ENCODE measurements at places on chromosomes 3 and 15. TPM values are rescaled to one million over a fixed set of nuclear protein-coding genes. Genes with fewer than 3 reads are reported as not detected.

GRCh38 chr3:99708207-99708745 is 69.9 kb downstream of the COL8A1 start:
- DNase-seq = no peak

DNA sequence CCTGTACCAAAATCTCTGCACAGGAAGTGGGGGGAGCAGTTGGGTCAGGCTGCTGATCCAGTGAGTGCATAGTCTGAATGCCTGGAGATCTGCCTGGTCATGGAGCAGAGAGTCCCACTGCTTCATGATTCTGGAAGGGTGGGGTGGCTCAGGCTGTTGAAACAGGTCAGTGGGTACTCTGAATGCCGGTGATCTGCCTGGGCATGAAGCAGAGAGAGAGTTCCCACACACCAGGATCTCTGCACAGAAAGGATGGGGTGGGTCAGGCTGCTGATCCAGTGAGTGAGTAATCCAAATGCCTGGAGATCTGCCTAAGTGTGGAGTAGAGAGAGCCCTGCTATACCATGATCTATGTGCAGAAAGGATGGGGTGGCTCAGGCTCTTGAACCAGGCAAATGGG is 16.1 kb upstream of the GCSAM start:
- DNase-seq = no peak

GRCh38 chr15:88002706-88003105 is 253.8 kb downstream of the NTRK3 start:
- no peak for DNase-seq

DNA sequence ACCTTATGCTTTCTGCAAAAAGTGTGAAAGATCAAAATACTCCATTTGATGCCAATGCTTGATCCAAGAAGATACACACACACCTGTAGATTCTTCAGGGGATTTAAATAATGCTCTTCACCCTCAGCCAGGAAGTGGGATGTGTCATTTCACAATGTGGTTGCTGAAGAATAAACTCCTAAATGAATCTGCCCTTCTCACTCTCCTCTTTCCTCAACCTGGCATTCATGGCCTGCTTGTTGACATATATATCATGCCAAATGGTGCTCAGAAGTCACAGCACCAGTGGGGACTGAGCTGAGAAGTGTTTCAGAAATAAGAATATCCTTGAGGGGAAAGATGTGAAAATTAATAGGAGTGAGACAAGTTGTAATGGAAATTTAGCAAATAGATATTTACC is 146.6 kb upstream of the ARHGEF26 start:
- no peak for DNase-seq

- no peak for DNase-seq
Observed at GRCh38 chr3:161067335-161067734, 37.8 kb downstream of the B3GALNT1 start.

DNA sequence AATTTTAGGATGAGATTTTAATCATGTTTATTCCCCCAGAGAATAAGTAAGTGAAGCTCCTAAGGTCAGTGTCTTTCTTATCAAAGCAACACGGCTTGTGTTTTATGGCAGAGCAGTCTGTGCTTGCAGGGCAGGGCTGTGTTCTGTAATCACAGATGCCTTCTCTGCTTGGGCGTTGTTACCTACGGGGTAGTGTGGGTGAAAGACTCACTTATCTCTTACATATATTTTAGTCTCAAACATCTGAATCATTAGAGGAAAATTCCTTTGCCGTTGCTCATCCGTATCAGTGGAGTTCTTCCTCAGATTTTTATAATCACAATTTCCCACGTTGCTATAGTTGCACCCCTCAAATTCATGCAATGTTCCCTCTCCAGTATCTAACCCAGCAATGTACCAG is 271.7 kb upstream of the MEIS2 start:
- no peak for DNase-seq

DNA sequence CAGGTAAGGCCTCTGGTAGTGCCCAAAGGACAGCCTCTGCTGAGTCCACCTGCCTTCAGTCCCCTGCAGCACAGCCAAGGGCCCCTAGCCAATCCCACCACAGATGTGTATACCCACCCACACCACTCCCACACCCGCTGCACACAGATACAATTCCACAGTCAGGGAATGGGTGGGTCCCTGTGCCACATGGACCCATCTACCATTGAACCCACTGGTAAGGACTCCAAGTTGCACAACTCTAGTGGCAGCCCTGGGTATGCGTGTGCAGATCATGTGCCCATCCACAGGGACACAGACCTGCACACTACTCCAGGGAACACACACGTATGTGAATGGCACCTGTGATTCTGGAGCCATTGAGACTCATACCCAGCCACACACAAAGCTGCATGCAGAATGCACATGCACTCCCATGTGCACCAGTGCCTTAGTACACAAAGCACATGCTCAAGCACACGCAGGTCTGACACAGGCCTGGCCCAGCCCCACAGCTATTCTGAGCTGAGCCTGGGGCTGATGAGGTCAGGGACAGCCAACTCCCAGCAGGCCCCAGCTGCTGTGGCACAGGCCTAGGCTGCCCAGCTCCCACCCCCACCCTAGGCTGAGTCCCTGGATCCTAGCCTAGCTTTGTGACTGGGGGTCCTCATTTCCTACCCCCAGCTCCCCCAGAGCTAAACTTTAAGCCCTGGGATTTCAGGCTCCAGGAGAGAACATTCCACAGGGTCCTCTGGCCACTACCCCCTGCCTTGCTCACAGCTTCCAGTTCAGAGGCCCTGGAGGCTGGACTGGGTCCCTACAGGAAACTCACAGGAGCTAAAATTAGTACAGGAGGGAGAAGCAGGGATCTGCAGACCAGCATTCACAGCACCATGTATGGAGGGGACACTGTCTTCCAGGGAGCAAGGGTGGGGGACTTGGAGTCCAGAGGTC is 2.7 kb upstream of the ALS2CL start:
- DNase-seq = peak; percentile 60

- peak; percentile 22 for DNase-seq
Observed at GRCh38 chr15:78791357-78791756, 19.9 kb downstream of the ADAMTS7 start.

DNA sequence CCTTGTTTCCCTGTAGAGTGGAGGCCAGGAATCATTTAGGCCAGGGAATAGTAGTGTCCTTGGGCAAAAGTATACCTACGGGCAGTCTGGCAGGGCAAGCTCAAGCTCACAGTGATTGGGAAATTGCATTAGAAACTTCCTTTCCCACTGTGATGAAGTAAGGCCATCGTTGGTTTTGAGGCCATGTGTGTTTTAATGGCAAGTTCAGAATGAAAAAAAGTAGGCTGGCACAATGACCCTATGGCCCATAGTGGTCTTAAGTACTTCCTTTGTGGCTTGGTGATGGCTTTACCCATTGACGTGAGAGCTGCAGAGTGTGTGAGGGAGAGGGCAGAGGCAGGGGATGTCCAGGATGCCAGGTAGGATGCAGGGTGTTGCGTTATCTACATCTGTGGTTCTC is 28.8 kb downstream of the LIMD1 start:
- no peak for DNase-seq

DNA sequence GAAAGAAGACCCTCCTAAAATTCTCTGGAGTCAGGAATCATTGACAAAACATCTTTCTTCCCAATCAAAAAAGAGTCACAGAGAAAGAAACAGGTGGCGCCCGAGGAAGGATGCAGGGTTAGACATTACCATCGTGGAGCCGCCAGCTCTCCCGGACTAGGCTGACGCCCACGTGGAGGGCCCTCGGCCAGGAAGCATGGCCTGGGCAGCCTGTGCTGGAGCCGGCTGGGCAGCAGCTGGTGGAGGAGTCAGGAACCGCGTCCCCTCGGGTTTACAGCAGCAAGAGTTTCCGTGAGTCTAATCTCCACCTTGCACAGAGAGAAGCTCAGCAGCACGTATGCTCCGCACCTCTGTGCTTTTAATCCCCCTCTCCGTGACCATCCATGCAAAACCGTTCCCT is 533.7 kb upstream of the ATP11B start:
- peak; percentile 60 for DNase-seq

DNA sequence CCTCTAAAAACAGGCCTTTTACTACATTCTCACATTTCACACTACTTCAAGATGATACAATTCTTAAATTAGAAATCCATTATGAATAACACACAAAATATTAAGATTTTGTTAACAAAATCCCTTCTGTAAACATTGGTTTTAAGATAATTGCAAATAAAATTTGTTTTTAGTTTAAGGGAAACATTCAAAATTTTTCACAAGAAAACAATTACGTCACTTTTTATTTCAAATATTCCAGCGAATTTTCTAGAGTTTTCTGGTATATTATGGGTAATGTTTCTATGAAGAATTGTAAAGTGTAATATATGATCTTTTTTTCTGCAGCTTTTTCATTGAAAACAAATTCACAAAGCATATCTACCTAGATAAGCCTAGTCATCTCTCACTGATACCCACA is 5.9 kb downstream of the ARPP21 start:
- DNase-seq = no peak

GRCh38 chr3:58559586-58559985 is 17.6 kb downstream of the FAM107A start:
- DNase-seq = no peak

- DNase-seq = no peak
Observed at GRCh38 chr3:28301688-28302087, 46.8 kb upstream of the ZCWPW2 start.

- DNase-seq = no peak
Observed at GRCh38 chr3:89049119-89049518, 58.3 kb upstream of the EPHA3 start.

GRCh38 chr15:100215031-100215842 is 126.5 kb downstream of the ADAMTS17 start:
- DNase-seq = no peak

DNA sequence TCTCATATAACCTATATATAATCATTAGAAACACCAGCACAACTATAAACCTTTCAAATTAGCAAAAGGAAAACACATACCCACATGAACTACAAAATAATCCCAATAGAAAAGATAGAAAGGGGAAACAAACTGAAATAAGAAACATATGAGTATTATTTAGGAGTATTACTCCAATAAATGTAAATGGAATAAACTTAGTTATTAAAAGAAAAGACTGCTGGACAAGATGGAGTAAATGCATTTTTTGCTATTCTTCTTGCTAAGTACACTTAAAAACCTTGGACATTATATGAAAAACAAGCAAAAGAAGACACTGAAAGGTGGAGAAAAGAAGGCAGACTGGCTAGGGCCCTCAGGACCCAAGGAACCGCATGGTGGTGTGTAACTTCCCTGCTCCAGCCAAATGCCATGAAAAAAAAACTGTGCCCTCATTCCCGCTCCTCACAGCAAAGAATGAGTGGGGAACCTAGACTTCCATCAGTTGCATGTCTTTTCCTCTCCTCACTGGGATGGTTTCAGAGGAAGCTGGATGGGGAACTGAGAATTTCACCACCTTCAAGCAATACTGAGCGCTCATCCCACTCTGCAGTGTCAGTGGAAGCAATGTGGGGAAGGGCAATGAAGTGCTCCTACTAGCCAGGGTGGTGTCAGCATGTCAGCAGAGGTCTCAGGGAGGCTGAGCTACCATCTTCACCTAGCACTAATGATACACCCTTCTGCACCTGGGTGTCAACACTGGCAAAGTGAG is 43.7 kb upstream of the ADAMTS17 start:
- DNase-seq = no peak

DNA sequence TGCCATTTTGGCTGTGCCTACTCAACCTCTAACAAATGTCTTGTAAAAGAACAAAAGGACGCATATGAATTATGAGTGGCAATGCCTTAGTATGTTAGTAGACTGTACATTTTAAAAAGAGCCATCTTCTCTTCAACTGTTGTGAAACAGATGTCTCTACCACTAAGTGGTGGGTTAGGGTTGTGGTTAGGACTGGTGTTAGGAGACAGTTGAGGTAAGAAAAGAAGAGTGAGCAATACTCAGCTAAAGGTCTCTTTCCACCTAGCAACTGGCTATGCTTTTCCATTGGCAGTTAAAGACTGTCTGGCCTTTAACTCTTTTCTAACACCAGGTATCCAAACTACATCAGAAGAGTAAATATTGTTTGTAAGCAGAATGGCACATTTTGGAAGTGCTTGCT is 221.7 kb upstream of the TBC1D5 start:
- no peak for DNase-seq

- no peak for DNase-seq
Observed at GRCh38 chr3:197561926-197562325, 6.2 kb upstream of the BDH1 start.

GRCh38 chr3:111307676-111308075 is 234.3 kb upstream of the CD96 start:
- DNase-seq = no peak

DNA sequence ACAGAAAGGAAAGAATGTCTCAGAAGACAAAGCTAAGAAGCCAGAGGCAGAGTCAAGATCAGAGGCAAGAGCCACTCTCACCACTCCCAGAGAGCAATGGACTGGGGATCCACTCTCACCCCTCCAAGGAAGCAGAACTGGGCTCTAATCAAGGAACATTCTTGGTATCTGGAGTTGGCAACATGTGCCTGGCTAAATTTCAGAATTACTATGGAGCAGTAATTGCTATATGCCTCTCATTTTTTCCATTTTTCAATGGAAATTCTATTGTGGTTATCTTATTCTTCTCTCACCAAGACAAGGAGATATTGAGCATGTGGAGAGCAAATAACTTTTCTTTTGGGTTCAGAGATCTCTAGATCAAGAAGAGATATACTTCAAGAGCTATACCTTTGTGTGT is 22.1 kb downstream of the MASP1 start:
- DNase-seq = no peak

- no peak for DNase-seq
Observed at GRCh38 chr3:135449046-135449445, 516.5 kb upstream of the PPP2R3A start.

GRCh38 chr15:45795440-45796069 is 160.7 kb downstream of the SQOR start:
- no peak for DNase-seq

DNA sequence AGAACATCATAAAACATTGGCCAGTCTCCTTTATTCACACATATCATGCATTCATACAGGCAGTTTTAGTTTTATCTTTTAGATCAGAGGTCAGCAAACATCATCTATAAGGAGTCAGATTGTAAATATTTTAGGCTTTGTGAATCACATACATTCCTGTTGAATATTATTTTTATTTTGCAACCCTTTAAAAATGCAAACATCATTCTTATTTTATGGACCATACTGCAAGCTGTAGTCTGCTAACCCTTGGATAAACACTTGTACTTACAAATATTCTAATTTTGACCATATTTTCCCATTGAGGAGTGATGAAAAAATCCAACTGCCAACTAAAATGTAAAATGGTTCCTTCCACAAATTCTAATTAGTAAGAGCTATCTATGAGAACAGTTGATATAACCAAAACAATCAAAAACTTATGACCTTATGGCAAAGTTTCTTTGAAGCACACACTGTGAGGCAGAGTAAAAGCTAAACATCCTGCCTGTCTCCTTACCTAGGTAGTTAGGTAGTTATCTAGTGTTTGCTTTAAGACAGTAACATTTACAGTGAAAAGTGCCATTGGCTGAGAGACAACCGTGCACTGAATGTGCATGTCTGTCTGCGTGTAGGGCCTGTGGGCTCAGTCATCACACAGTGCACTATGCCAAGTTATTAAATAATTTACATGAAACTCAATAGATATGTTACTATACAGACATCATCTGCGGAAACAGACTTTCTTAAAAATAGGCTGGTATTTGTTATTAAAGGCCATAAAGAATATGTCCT is 57.7 kb downstream of the PIK3R4 start:
- DNase-seq = no peak

Gene SST
- total RNA-seq = not detected

Gene KBTBD13
- 3.2 TPM for total RNA-seq

Gene MLF1
- 355 TPM for total RNA-seq

Gene STAB1
- 108 TPM for total RNA-seq

Gene DTX3L
- total RNA-seq = 24.1 TPM

Gene TEX264
- 40.2 TPM for total RNA-seq

Gene KCNMB2
- 5.1 TPM for total RNA-seq

Gene ATP10A
- 3.0 TPM for total RNA-seq

Measured in right cardiac atrium (tissue), 5 donors.